Natural killer cell (primary cell): ENCODE measurements at places on chromosomes 11 and 22.

- DNase-seq, result no peak
Observed at GRCh38 chr11:130369141-130369691, 54.5 kb upstream of the ZBTB44 start.

DNA sequence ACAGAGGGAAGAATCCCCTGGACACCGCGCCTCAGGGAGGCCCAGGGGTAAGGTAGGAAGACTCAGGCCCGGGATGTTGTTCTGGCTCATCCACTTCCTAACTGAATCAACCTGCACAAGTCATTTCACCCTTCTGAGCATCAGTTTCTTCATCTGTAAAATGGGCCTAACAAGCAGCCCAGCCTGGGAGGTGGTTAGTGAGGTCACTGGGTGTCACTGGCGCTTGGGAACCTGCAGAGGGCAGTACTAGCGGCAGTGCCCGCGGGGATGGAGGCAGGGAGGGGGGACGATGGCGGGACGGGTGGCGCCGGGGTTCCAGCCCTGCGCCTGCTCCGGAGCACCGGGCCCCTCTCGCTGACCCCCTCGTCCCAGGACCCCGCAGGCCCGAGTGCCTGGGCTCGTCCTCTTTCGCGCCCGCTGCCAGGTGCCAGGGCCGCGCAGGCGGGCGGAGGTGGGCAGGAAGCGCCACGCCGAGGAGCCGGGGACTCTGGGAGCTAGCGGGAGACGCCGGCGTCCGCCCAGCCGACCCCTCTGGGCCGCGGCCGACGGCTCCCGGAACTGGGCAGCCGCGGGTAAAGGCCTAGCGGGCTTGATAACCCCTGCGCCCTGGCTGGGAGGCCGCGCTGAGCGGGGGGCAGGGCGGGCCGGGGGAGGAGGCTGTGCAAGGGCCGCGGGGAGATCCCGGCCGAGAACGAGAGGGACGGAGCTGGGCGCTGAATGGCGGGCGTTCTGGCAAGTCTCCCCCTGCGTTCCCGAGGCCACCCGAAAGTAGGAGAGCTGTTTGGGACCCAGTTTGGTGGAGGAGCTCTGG is at the start of gene NLRX1:
NLRX1 (plus strand) TSS at position 255 of the 811 bp plus-strand sequence. CDS start 2,679 bp downstream, outside the sequence.
- peak; percentile 91 for DNase-seq

DNA sequence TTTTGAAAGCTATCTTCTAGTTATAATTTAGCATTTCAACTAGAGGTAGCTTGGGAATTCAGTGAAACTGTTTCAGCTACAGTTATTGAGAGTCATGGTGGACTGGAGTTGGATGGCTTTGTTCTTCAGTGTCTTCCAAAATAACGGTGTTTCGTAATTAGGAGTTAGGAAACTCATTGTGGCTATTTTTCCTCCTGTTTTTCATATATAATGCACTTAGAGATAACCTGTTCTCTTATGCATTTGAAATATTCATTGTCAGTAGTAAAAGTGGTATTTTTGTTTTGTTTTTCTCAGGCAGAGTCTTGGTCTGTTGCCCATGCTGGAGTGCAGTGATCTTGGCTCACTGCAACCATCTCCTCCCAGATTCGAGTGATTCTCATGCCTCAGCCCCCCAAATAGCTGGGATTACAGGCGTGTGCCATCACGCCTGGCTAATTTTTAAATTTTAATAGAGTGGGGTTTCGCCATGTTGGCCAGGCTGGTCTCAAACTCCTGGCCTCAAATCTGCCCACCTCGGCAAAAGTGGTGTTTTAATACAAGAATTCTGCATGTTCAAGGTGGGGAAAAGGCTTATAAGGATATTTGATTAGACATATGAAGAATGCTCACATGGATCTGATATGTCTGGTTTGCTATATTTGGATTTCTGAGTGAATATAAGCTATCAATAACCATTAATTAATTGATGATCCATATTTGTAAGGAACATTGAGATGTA is 12.7 kb downstream of the PDHX start:
- DNase-seq, result no peak

DNA sequence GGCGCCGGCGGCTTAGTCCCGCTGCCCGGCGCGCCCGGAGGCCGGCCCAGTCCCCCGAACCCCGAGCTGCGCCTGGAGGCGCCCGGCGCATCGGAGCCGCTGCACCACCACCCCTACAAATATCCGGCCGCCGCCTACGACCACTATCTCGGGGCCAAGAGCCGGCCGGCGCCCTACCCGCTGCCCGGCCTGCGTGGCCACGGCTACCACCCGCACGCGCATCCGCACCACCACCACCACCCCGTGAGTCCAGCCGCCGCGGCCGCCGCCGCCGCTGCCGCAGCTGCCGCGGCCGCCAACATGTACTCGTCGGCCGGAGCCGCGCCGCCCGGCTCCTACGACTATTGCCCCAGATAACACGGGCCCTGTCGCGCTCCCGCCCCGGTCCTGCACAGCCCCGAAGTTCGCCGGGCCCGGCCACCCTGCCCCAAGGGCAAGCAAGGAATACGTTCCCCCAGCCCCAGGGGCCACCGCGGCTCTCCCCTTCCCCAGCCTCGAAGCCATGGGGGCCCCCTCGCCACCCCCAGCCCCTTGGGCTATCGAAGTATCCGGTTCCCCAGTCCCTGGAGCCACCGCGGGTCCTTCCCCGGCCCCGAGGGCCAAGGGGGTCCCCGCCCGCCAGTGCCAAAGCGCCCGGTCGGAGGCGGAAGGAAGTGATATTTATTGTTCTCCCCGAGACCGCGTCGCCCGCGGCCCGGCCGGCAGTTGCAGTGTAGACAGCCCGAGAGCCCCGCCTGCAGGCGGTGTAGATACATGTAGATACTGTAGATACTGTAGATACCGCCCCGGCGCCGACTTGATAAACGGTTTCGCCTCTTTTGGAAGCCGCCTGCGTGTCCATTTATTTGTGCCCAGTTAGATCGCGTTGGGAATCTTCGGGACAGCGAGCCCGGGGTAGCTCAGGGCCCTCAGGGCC is 6.2 kb downstream of the TBX1 start:
- DNase-seq, result peak; percentile 56

DNA sequence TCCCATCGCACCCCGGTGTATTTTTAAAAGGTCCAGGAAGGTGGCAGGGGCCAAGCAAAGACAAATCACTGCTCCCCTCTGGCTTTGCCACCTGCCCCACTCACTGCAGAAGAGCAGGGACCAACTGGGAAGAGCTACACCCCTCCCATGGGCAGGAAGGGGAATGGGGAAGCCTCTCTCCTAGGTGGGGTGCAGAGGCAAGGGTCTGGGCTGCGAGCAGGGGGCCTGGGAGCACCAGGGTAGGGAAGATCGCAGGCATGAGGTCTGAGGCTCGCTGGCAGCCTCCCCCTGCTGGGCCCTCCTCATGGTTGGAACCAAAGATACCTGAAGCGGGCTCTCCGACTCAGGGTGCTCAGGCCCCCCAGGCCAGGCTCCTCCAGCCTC is 36.8 kb downstream of the PISD start:
- no peak for DNase-seq

DNA sequence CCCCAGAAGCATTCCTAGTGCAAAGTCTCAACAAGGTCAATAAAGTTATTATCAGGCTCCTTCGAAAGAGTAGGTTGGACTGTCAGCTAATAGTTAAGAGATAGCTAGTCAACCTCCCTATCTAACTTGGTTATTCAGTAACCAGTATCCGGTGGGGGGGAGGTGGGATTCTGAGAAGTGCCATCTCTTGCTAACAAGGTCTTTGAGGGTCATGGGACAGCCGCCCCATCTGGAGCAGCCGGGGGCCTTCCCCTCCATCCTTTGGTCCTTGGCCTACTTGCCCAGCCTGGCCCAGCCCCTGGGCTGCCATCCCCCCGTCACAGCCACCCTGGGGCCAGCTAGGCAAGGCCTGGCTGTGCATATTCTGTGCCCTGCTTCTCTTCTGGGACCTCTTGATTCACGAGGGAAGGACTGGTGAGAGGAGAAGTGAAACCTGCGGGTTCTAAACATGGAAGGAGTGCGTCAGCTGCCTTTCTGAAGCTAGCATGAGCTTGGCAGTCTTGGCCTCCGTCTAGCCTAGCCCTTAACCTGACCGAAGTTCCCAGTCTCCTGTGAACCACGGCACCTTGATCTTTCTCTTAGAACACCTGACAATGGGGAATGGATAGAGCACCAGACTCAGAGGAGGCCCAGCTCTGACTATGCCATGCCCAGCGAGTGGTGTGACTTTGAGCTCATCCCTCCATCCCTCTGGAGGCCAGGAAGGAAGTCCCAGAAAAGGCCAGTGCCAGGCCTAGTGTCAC is 9.3 kb downstream of the SLC37A2 start:
- peak; percentile 8 for DNase-seq
